NCI-H748 treated with DMSO at 0.1 percent for 48 hours (cell line): ENCODE measurements at places on chromosomes 3 and 15.

DNA sequence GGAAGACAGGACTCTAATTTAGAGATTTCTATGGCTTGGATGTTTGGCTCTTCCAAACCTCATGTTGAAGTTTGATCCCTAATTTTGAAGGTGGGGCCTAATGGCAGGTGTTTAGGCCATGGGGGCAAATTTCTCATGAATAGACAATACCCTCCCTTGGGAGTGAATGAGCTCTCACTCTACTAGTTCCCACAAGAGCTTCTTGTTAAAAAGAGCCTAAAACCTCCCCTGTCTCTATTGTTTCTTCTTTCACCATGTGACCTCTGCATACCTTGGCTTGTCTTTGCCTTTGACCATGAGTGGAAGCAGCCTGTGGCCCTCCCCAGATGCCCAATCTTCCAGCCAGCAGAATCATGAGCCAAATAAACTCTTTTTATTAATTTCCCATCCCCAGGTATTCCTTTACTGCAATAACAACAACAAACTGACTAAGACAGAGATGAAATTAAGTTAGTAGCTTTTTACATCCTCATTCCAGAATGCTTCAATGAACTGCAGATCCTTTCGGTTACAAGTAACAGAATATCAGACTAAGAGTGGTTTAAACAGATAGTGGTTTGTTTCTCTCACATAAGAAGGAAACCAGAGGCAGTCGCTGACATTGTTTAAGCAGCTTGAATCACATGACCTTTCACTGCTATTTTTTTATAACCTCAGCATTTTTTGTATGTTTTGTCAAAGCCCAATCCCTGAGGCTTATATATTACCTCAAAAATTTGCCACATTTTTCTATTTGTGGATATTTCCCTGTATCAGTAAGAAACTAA is 1013.3 kb upstream of the SEMA6D start:
- no peak for DNase-seq

GRCh38 chr3:183370391-183370790 is 58.0 kb downstream of the MCF2L2 start:
- DNase-seq, result no peak

GRCh38 chr3:53426918-53427317 is 67.5 kb upstream of the CACNA1D start:
- DNase-seq, result no peak

- DNase-seq, result no peak
Measured at GRCh38 chr3:79230266-79230665, 537.5 kb downstream of the ROBO1 start.

- DNase-seq, result no peak
Measured at GRCh38 chr3:133162670-133163305, 124.6 kb downstream of the TMEM108 start.

GRCh38 chr15:100009372-100009771 is 276.1 kb upstream of the LYSMD4 start:
- no peak for DNase-seq

DNA sequence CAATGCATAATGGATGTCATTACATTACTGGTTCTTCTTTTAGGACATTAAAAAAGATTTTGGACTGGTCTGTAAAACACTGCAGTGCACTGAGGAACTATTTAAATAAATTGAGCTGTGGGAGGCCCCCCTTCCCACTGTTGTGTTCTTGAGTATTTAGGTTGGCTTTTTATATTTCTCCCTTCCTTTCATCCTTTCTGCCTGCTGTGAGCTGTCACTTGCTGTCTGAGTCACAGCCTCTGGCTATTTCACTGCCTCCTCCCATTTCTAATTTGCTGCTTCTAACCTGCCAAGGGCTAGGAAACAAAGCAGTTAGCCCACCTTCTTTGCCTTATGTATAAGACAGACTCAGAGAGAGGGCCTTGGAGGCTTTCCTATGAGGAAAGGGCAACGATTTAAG is 89.0 kb upstream of the FNDC3B start:
- DNase-seq, result no peak

DNA sequence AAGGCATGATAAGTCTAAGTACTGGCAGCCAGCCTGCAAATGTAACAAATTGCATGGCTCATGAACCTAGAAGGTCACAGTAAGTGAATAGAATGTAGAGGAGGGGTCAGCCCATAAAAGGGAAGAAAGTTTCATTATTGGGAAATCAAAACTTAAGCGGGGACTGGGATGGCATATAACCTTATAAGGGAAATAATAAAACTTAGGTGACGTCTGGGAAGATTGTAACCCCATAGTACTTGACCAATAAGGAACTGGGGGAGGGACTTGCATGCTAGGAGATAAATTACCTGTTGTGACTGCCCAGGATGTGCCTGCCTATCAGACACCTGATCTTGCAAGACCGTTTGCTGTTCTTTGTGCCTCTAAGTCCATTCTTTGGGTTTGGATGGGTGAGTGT is 28.1 kb upstream of the MCTP2 start:
- DNase-seq, result no peak

DNA sequence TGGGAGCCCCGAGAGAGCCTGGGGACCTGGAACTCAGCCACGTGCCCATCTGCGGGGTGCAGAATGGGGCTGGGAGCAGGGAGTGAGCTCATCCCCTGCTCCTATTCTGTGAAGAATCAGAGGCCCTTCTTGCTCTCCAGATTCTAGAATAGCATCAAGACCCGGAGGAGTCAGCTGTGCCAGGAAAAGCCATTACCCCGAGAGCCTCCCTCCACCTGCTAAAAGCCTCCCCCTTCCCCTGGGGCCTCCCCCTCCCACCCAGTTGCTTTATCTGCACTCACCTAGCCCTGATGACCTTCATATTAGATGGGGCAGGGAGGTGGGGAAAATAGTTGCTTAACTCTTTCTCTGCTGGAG is 23.1 kb downstream of the CCDC33 start:
- no peak for DNase-seq

DNA sequence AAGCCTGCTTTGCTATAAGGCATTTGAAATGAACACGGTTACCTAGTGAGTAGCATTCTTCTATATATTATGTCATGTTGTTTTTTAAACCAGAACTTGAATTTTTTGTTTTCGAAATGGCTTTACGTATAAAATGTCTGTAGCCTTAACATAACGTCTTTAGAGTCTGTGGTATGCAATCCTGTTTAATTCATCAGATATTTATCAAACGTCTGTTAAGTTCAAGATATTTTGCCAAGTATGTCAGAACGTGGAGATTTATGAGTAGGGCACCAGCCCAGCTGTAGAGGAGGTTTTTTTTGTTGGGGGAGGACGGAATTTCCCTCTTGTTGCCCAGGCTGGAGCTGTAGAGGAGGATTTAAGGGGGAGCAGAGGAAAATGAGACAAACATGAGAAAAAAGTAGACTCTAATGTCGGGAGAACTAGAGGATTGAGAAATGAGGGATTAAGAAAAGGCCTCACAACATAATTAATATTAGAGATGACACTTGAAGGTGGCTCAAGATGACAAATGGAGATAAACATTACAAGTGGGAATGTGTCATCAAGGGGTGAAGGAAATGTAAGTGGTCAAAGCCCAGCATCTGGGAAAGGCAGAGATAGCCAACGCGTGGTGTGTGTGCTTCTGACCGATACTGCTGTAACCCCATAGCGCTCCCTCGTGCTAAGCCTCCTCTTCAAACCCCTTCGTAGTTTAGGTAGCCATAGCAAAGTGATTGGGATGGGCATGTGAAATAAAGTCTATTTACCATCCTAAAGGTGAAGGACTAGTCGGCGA is 154.0 kb upstream of the GOLGA6L4 start:
- no peak for DNase-seq

DNA sequence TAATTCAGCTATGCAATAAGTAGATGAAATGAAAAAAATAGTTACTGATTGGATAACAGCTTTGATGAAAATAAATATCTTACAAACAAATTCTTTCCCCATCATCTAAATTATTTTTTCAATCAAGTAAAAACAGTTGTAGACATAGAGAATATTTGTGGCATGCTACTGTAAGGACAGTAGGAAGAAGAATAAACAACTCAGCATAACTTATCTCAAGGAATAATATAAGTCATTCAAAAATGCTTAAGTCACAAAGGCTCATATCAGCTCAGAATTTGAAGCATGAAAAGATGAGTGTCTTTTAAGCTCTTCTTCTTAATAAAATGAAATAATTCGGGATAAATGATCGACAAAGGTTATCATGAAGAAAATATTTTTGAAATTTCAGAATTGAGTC is 1029.0 kb downstream of the ROBO1 start:
- no peak for DNase-seq

- no peak for DNase-seq
Measured at GRCh38 chr15:44163370-44163769, 31.7 kb downstream of the FRMD5 start.

- no peak for DNase-seq
Measured at GRCh38 chr3:178206521-178206920, 329.7 kb upstream of the KCNMB2 start.

- DNase-seq, result no peak
Measured at GRCh38 chr15:83210619-83211018, 3.0 kb upstream of the HDGFL3 start.

DNA sequence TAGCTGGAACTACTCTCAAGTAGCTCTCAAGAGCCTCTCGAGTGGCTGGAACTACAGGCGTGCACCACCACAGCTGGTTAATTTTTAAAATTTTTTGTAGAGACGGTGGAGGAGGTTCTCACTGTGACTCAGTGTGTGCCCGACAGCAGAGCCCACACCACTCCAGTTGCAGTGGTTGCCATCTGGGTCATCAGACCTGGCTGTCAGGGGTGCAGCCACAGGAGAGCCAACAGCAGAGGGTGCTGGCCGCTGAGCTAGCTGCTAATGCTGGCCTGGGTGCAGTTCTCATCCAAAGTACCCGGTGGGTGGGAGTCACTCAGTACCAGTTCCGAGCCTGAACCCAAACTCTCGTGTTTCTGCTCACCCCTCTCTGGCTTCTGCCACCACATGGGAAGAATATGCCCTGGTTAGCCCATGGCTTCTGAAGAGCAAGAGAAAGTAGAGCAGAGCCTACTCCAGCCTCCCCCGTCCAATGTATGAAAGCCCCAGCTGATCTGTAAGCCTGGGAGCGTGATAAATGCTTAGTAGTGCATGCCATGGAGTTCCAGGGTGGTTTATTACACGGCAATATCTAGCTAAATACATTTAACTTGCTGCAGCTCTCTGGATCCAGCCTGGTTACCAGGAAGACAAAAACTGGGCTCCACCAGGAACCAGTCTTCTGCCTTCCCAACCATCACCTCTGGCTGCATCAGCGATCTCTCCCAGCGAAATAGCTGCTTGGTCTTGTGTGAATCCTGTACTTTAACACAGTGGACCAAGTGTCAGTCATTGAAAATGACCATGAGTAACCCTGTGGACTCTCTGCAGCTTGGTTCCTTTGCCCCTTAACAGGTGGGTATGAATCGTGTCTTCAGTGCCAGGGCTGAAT is 17.1 kb downstream of the UMPS start:
- no peak for DNase-seq

- no peak for DNase-seq
Measured at GRCh38 chr15:79922512-79923078, 25.8 kb upstream of the MTHFS start.

DNA sequence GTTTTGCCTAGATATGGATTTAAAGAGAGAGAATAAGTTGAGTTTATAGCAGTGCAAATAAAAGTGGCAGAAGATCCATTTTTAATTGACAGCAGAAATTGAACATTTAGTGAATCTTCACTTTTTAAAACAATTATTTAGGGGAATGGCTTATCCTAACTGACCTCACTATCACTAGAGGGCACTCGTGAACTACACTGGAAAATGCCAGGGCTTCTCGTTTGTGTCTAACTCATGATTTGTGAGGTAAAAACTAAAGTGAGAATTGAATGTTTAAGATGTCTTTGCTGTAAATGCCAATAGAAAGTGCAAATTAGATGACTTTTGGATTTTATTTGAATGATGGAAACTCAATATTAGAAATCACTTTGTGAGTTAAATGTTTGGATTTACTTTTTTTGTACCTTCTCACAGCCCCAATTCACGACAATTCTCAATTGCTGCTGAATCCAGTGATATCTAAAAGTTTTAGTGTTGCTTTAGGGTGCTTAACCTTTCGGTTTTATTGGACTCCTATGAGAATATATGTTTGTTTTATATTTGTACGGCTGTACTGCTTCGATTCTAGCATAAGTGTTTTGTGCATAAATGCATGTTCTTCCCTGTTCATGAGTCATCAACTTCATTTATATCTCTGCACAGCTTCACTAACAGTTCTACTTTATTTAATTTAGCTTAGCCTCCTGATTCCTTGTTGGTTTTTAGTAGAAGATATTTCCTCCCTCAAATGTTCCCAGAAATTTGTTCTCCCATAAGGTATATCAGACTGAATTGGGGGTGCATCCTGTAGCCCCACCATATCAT is 462.1 kb downstream of the MFSD1 start:
- peak; percentile 2 for DNase-seq

GRCh38 chr3:63519426-63519825 is 133.0 kb upstream of the SNTN start:
- DNase-seq, result no peak

GRCh38 chr3:116470605-116471197 is 25.4 kb upstream of the LSAMP start:
- DNase-seq, result no peak

GRCh38 chr3:43747641-43748040 is 56.9 kb downstream of the ABHD5 start:
- DNase-seq, result no peak

GRCh38 chr3:173762501-173762900 is 365.0 kb downstream of the NLGN1 start:
- DNase-seq, result no peak

- no peak for DNase-seq
Measured at GRCh38 chr3:109923431-109923830, 586.1 kb upstream of the DPPA4 start.

- DNase-seq, result no peak
Measured at GRCh38 chr3:58628823-58629562, 37.6 kb downstream of the FAM3D start.

DNA sequence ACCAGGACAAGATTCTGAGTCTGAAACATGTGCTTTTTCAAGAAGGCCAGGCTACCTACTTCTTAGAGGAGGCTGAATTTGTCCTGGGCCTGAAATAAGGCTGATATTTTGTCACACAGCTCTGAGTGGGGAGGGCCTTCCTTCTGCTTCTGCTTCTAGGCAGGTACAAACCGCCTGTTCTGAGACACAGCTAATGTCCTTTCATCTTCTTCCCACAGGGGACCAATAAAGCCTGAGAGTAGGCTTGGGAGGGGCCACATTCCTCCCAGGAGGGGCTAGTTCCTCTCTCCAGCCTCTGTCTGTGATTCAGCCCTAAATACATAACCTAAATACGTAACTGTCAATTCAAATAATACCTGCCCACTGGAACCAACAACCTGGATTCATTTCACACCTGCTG is 34.8 kb downstream of the CRYGS start:
- DNase-seq, result no peak

- no peak for DNase-seq
Measured at GRCh38 chr3:72238010-72238691, 453.2 kb upstream of the PROK2 start.
